Fibroblast of pulmonary artery (primary cell): ENCODE measurements at places on chromosomes 4 and X.

DNA sequence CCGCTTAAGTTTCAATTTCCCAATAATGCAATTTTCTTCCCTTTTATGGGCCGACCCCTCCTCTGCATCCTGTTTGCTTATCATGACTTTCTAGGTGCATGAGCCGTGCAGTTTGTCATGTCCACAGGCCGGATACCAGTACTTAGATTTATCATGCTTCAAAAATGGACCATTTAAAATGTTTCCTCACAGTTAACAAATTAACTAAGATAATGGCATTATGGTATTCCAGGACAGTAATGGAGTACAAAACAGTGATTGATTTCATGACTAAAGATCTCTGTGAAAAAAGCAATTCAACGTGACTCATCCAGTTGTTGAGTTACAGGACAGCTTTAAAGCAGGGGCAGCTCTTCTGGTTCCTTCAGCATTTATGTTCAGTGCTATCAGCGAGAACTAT lies 23.0 kb downstream of the SNX25 start:
- no peak for DNase-seq

GRCh38 chr4:124631760-124632159 lies 80.8 kb downstream of the ANKRD50 start:
- DNase-seq, result peak; percentile 97

GRCh38 chrX:132648895-132649294 lies 160.1 kb upstream of the MBNL3 start:
- DNase-seq, result peak; percentile 36

- DNase-seq, result no peak
These were observed 1048.6 kb downstream of the PCDH7 start for GRCh38 chr4:31768756-31769155.

- peak; percentile 47 for DNase-seq
These were observed 115.8 kb upstream of the BMPR1B start for GRCh38 chr4:94641702-94642560.

- no peak for DNase-seq
These were observed 329 bp downstream of the TBC1D14 start for GRCh38 chr4:6909970-6910339.

DNA sequence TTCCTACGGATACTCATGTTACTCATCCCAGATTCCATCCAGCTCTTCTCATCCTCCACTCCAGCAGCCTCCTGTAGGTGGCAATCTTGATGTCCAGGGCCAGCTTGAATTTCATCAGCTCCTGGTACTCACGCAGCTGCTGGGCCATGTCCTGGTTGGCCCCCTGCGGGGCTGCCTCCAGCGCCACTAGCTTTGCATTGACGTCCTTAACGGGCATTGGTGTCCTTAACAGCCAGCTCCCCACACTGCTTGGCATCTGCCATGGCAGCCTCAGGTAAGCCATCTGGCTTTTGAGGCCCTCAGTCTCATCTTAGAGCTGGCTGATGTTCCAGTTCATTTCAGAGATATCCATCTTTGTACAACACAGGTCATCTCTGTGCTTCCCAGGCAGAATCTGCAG lies 223.7 kb downstream of the FGF13 start:
- no peak for DNase-seq

DNA sequence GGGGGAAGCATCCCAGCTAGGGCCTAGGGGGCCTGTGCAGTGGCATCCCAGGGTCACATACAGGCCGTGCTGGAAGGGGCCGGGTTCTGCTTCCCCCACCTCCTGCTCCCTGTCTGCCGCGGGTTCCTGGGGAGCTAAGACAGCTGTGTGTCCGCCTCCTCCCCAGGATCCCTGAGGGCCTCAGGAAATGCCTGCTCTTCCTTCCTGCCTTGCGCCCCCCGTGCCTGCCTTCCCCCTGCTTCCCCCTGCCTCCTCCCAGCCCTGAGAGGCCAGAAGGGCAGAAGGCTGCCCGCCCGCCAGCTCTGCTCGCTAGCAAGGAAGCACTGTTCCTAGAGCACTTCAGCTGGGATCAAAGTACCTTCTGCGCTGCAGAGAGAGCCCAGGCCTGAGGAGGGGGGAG lies 2.9 kb upstream of the BGN start:
- DNase-seq, result no peak

- DNase-seq, result no peak
These were observed 140.2 kb upstream of the KLF3 start for GRCh38 chr4:38523524-38524448.

GRCh38 chr4:184628103-184628502 lies 21.1 kb downstream of the CASP3 start:
- no peak for DNase-seq

DNA sequence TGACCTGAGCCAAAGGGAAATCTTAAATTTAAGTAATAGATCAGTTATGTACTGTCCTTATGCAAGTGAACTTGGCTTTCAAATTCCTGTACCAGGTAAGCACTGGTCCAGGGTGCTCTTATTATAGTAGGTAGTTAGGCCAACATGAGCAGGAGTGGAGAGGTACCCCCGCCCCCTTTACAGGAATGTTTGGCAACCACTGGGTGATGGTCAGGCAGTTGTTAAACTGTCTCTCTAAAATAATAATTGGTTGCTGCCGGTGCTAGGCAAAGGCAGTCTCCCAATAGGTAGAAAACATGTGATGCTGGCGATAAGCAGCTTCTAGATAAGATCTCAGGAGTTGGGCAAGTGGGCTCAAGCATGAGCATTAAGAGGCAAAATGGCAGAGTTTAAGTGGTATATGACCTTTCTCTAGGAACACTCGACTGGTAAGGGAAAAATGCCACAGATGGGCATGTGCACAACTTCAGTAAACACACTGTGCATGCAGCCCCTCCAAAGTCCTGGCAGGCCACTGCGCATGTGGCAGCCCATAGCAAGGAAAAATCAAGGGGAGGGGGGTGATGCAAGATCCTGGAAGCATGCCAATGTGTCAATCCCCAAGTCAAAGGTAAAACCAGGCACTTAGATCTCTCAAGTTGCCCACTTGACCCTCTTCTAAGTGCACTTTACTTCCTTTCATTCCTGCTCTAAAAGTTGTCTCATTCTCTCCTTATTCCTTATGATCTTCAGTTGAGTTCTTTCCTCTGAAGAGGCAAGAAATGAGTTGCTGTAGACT lies 1239.7 kb downstream of the C4orf33 start:
- no peak for DNase-seq

DNA sequence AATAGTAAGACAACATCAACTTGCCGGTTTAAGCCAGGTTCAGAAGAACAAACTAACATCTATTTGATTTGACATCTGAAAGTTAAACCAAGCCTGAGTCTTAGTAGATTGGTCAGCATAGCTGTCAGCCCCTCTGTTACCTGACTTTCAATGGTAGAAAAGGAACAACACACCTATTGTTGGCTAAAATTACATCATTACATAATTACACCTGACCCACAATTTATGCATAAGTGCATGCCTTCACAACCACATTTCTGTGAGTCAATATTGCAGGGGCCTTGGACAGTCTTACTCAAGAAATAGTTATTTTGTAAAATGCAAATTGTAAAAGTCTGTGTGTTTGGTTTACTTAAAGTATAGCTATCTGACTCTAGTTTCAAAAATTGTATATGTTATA lies 36.2 kb downstream of the EGFL6 start:
- DNase-seq, result no peak

GRCh38 chr4:124065936-124066335 lies 646.6 kb downstream of the ANKRD50 start:
- no peak for DNase-seq

DNA sequence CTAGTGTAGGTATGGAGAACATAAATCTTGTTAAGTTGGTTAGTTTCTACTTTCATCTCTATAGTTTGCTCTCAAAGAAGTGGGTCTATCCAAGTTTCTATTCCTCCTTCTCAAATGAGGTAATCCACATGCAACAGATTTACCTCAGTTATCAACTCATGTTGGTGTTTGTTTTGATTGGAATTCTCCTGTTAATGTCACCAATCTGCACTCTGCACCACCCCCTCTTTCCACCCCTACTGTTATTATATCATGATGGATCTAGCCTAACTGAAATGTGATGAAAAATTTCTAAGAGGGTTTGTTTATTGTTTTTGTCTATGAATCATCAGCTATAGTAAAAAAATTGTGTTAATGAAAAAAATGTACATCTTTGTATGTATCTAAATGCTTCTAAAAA lies 66.1 kb downstream of the AGTR2 start:
- DNase-seq, result no peak

DNA sequence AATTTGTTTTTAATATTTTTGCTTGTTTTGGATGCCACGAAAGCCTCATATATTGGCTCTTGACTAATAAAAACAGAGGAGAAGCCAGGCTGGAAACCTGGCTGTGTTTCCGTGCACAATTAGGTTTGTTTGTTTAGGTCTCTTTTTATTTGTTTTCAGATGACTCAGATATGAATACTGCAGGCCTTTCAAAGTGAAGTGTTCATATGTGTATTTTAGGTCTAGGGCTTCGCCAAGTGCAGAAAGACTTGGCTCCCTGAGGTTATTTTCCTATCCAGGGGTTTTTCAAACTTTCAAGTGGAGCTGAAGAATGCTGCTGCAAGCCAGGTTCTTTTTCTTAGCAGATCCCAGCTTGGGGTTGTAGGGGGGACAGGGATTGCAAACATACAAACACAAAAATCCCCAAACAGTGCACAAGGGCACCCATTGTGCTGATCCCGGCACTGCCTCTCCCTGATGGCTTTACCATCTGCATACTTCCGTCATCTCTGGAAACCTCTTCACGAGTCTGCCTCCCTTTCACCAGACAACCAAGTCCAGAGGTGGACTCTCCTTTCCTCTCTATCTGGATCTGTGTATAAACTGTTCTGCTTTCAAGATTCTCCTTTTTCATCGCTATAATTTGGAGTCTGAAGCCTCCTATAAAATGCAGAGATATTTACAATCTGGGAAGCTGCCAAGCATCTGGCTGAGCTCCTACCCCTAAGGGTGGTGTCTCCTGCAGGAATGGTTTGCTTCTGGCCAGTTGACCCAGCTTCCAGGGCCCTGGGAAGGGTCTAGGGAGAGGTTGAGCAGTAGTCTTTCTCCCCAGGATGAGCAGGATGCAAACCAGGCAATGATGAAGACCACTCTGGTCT lies 108.6 kb downstream of the SMIM20 start:
- DNase-seq, result peak; percentile 25

- DNase-seq, result peak; percentile 48
These were observed 9.8 kb downstream of the SPP1 start for GRCh38 chr4:87985097-87985886.

DNA sequence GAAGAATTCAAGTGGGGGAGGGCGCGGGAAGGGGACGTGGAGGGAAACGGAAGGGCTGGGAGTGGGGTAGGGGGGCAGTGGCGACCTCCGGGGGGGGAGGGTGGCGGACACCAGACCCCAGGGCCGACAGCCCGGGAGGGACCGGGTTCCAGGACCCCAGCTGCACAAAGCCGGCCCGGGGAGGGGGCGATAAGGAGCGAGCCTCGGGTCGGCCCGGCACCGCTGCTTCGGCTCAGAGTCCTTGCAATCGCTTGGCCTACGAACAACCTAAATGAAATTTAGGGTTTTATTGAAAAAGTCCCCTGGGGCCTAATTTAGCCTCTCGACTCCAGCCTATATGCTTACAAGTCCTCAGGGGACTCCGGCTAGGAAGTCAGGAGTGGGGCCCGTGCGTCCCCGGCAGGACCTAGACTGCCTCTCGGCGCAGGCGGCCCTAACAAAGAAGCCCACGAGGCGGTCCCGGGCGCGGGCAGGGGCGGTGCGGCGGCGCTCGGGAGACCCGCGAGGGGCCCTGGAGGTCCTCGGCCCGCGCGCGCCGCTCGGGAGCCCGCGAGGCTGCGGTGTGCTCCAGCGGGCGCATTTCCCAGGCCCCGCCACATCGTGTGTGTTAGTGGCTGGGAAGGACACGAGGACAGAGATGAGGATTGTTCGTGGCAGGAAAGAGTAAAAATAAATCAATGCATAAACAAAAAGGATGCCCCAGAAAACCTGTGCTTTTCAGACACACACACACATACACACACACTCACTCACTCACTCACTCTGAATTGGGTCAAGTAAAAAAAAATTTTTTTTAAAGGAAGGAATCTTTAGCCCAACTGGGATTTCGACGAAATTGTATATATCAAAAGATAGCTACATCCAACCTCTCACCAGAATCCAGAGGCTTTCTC lies 70.0 kb downstream of the MGST2 start:
- DNase-seq, result no peak
